ENCODE measurements at places on chromosomes 3 and 15.

GRCh38 chr3:121126033-121126706 is 218.2 kb downstream of the STXBP5L start:
- no peak for DNase-seq

GRCh38 chr3:107819656-107820055 is 271.2 kb downstream of the CD47 start:
- no peak for DNase-seq

DNA sequence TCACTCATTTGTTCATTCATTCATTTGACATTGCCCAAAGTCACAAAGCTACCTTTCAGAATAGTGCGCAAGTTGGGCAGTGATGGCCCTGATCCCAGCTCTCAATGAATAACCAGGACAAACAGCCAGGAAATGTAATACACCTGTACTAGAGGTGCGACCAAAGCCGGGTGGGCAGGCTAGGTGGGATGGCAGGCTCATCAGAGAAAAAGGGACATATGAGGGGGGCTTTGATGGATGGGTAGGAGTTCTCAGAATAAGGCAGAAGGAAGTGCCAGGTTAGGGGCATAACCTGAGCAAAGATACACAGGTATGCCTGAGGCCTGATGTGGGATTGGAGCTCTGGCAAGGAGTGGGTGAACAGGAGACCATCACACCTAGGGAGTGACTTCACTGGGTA is 53.4 kb upstream of the SMAD6 start:
- no peak for DNase-seq

DNA sequence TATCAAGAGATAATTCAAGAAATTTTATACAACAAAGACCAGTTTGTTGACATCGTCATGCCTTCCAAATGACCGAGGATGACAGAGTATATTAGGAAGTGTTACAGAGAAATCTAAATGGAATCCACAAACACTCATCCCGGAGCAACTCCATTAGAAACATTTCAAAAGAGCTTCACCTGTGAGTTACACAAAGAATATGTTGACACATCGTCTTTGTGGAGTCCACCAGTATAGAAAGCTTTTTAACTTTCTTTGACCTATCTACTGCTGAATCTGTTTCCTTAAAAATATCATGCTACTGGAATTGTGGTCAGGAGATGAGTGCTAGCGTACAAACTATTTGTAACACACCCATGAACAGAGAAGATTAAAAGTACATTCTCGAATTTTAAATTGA is 130.4 kb downstream of the SUCLG2 start:
- no peak for DNase-seq

GRCh38 chr3:124512881-124513609 is 217.2 kb upstream of the UMPS start:
- DNase-seq = no peak

- DNase-seq = no peak
Observed at GRCh38 chr3:153438271-153438670, 276.2 kb downstream of the RAP2B start.

Data from stimulated activated CD4-positive, alpha-beta T cell treated with anti-CD3 and anti-CD28 coated beads, Interleukin-15, amount 100 ng/mL, for 48 hours (primary cell).